Stimulated activated CD4-positive, alpha-beta T cell treated with anti-CD3 and anti-CD28 coated beads, TNF-alpha, amount 100 ng/mL, for 1 hour (primary cell): ENCODE measurements at places on chromosomes 16 and 17.

GRCh38 chr16:2852003-2852730 lies 5.8 kb downstream of the PRSS22 start:
- no peak for DNase-seq

DNA sequence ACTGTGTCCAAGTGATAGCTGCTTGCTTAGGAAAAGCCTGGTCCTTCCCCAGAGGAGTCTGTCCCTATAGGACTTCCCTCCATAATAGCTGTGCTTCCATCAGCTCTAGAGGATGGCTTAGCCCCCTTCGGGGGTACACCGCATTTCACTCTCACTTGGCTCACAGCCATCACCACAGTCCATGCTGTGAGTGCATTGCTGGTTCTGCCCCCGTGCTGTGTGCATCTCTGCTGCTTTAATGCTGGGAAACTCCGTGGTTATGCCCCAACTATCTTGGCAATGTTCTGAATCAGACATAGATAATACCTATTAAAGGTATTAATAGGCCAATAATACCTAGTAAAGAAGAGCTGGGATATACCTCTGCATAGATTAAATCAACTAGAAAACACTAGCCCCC lies 58.3 kb downstream of the SIAH1 start:
- no peak for DNase-seq

DNA sequence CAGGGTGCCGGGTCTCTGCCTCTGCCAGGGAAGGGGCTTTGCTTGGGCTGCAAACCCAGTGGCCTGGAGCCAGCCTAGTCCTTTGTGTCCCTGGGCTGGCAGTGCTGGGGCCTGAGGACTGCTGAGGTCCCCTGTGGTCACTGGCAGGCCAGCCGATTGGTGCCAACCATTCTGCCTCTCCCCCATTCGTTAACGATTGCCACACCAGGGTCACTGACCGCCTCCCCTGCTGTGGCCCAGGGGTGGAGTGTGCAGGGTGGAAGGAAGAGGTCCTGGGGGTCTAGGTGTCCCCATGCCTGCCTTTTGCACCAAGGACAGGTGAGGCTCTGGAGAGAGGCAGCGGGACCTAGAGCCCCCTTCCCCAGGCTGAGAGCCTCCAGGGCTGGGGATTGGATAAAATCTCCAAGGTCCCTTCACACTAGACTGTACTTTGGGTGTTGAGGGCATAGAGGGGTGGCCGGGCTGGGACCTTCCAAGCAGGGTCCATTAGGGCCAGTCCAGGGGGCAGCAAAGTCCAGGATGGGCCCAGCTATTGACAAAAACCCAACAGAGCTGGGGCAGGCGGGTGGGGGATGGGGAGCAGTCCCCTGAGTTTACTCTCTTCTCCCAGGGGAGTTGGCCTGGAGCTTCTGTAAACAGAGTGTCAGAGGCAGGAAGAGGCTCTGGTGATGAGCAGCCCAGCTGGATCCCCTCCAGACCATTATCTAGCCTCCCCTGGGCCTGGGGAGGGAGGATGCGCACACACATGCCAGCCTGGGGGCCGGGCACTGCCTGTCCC lies 1.1 kb downstream of the VASN start:
- no peak for DNase-seq

GRCh38 chr16:11224894-11225676 lies 30.9 kb downstream of the SOCS1 start:
- DNase-seq, result peak; percentile 46

DNA sequence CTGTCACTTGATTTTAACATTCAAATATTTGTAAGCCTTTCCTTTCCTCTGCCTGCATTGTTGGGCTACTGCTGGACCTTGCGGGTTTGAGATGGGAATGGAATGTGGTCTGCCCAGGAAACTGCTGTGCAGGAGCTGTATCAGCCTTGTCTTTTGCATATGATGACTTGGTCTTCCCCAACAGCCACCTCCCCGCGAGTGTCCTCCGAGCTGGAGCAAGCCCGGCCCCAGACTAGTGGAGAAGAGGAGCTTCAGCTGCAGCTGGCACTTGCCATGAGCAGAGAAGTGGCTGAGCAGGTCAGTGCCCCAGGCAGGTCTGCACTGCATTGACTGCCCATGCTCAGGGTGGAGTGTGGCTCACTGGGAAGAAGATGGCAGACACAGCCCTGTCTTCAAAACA lies 52.8 kb downstream of the B9D1 start:
- DNase-seq, result no peak

DNA sequence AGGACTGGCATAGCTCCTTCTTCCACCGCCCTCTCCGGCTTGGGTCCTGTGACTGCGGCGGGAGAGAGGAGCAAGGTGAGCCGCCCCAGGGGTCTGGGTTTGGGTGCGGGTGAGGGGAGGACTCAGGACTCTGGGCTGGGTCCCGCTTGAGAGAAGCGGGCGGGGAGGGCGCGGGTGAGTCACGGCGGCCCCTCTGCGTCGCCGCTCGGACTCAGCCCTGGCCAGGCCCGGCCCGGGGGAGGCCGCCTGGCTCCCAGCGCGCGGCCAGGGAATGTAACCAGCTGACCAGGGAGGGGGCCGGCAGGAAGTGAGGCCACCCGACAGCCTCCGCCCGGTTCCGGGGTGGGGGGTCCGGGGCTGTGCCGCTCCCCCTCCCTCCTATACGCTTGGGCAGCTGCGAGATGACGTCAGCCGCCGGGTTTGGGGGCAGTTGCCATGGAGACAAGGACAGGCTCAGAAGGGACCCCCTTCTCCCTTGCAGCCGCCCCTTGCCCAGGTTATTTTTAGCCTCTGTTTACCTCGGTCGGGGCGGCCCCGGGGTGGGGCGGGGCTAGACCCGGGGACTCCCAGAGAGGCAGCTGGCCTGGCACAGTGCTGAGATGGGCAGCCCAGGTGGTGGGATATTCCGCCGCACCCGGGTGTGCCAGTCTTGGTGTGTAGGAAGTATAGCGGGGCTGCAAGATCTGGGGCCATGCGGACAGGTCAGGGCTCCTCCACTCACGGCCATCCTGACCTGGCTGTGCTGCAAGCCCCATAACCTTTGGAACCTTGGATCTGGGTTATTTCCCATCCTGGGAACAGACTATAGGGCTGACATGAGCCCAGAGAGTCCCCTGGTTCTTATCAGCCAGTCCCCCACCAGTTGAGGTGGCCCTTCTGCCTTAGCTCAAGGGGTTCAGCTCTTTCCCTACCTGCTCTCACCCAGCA lies 1.6 kb downstream of the RIPOR1 start:
- DNase-seq, result no peak

GRCh38 chr17:52145476-52145875 lies 13.0 kb downstream of the CA10 start:
- DNase-seq, result no peak

DNA sequence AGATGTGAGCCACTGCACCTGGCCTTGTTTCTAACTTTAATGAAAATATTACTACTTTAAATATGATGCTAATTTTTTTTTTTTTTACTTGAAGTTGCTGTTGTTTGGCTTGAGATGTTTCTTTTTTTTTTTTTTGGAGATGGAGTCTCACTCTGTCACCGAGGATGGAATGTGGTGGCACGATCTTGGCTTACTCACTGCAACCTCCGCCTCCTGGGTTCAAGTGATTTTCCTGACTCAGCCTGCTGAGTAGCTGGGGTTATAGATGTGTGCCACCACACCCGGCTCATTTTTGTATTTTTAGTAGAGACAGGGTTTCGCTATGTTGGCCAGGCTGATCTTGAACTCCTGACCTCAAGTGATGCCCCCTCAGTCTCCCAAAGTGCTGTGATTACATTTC lies 23.6 kb downstream of the IGSF6 start:
- no peak for DNase-seq

DNA sequence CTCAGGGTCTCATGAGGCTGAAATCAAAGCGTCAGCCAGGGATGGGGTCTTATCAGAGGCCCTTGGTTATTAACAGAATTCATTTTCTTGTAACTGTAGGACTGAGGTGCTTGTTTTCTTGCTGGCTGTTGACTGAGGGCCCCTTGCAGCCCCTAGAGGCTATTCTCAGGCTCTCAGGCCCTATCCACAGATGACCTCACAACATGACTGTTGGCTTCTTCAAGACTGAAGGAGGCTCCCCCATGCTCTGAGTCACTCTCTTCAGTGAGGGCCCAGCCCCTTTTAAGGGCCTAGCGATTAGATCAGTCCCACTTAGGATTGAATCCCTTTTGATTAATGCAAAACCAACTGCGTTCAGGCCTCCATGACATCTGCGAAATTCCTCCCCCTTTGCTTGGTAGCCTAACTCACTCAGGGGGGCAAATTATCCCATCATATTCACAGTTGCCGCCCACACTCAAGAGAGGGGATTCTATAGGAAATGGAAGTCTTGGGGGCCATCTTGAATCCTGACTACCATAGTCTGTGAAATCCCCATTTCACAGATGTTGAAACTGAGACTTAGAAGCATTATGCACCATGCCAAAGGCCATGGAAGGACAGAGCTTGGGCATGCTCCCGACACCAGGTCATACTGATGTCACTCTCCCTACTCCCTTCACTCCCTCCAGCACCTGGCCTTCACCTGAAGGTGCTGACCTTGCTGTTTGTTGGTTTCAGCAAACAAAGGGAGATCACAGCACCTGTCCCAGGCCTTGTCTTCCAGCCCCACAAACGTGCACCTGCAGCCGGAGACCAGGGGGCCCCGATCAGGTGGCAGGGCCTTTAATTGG lies 592.3 kb downstream of the MAF start:
- no peak for DNase-seq

DNA sequence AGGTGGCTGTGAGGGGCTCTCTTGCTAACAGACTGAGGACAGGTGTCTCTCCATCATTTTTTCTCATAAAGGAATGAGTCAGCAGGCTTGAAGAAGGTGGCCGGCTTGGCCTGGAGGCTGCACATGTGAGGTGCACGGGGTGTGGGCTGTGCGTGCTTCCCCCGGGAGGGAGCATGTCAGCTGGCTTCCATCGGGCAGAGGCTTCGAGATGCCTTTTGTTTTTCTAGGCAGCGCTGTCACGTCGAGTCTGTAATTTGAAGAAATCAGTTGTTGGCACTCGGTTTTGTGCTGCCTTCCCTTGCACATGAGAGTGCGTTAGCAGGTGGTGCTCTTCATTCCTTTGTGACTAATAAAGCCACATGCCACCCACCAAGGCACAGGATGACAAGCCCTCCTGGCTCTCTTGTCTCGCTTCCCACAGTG lies 89.7 kb downstream of the NPIPB11 start:
- no peak for DNase-seq

- no peak for DNase-seq
These were observed 31.7 kb upstream of the ARL4D start for GRCh38 chr17:43366891-43367736.

DNA sequence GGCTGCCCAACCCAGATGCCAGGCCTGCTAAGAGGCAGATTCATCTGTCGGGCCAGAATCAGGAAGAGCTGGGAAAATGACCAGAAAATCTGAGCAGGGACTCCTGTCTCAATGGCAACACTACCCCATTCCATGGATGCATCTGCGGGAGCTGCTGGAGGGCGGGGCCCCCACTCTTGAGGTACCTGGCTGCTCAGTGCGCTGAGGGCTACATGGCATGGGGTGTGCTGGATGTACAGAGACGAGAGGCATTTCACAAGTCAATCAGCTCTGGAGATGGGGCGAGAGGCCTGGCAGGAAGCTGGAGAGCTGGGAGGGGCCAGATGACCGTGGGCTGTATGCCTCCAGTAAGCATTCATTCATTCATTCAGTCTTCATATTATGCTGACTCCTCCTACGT lies 6.4 kb downstream of the SDK2 start:
- DNase-seq, result no peak

- no peak for DNase-seq
These were observed 338.0 kb downstream of the SLC39A11 start for GRCh38 chr17:72754513-72754912.

DNA sequence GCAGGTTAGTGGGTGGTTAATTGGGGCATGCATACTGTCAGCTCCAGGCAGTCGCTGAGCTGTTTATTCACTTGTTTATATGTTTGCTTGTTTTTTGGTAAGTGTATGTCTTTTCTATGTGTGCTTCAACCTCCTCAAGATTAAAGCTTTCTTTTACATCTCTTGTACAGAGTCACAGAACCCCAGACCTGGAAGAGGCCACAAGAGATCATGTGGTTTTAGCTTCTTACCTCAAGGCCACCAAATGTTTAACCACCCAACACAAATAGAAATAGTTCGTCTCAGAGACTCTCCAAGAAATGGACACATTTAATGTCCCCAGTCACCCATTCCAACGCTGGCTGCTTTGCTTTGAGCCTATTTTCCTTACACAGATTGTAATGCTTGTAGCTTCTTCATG lies 11.8 kb upstream of the TMEM98 start:
- DNase-seq, result no peak

DNA sequence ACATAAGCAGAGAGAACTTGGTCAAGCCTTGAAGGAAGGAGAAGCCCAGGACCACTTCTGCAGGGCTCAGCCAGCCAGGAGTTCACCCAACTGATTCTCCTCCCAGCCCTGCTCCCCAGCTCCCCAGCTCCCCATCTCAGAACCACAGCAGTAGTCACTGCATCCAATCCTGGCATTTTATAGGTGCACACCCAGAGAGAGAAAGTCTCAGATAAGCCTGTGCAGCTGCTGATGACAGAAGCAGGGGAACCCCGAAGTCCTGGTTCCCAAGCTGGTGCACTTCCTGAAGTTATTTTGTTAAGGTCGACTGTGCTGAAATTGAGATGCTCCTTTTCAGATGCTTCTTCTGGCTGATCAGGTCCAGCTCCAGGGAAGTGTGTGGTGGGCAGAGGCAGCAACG lies 6.6 kb downstream of the RNF112 start:
- no peak for DNase-seq

DNA sequence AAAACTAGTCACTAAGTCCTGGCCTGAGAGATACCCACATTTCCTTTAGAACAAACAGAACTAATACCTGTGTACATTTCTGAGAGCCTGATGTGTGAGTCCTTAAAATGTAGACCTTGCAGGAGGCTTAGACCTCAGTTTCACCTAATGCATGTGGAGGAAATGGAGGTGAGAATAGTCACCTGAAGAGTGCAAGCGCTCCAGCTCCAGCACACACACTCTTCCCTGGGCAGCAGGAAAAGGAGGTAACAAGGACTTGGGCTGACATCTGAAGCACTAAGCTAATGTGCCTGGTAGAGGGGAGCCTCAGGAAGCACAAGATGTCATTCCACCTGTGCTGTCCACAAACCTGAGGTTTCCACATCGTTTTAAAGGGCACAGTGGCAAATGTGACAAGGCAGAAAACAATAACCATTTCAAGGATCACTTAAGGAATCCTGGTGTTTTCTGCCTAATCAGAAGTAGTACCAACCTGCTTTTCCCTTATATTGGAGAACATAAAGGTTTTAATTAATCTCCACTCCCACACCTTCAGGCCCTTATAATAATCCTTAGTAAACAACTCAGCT lies 17.2 kb upstream of the RSL1D1 start:
- no peak for DNase-seq

DNA sequence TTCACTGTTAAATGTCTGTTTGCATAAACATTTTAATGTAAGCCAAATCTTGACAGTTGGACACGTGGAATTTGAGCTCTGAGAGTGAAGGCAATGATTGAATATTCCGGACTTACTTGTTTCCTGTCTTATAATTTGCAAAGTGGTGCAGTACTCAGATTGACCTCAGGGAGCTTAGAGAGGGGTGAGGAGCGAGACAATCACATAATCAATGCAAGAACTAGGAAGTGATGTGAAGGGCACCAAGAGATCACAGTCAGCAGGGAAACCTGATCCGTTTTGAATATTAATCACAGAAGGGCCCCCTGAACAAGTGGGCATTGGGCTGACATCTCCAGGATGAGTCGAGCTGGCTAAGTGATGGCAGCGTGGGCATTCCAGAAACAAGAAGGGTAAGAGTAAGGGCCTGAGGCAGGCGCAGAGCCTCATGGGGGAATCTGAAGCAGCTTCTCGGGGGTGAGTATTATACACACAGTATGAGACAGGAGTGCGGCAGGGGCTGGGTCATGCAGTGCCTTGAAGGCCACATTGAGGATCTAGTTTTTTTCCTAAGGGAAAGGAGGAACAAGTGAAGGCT lies 26.1 kb downstream of the TEX2 start:
- DNase-seq, result no peak

- no peak for DNase-seq
These were observed 1.8 kb upstream of the RARA start for GRCh38 chr17:40307001-40307730.
